ENCODE measurements at places on chromosomes 1 and 21. TPM values are rescaled to one million over a fixed set of nuclear protein-coding genes. Genes with fewer than 3 reads are reported as not detected.

KIF26B gene
- not detected for total RNA-seq

DNA sequence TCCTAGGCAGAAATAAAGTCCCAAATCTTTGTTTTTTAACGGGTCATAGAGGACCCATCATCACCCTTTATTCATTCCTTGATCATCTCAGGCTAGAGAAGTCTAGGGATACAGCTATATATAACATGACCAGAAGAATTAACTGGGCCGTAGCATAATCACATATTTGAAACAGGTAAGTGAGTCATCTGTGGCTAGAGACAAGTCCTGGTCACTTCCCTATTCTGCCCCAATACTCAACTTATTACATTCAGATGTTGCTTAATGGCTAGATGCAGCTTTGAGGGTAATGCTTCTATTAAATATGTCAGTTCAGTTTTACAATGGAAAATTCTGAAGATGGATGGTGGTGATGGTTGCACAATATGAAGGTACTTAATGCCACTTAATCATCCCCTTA, 47.0 kb downstream of the EXO1 start:
- DNase-seq = no peak
- no peaks in the 10 kb centered on the region for H3K4me1 ChIP-seq

LENEP gene
- total RNA-seq = 0.91 TPM

- no peak overlapping the region for H3K4me3 ChIP-seq
- no peaks in the 10 kb centered on the region for H3K27me3 ChIP-seq
These were observed 7.2 kb upstream of the EPS15 start for GRCh38 chr1:51526248-51526647.

SDE2 gene
- 16.6 TPM for total RNA-seq

GRCh38 chr1:33045246-33045645, 8.6 kb upstream of the AK2 start:
- no peak overlapping the region for H3K4me3 ChIP-seq
- H3K36me3 ChIP-seq = no peaks in the 10 kb centered on the region
- peak; percentile 47 for DNase-seq
- H3K27me3 ChIP-seq = no peaks in the 10 kb centered on the region
- H3K4me1 ChIP-seq = peaks cover 29% of the 10 kb centered on the region

Data from activated CD8-positive, alpha-beta memory T cell treated with anti-CD3 and anti-CD28 coated beads, Interleukin-2, amount 10 ng/mL, durations not matched to agents 7 days and 5 days (primary cell).